ENCODE measurements at places on chromosomes 2 and 18.
A peak's percentile ranks its signal among the peaks of the same experiment; 100 is the strongest.

- no peak for DNase-seq
These were observed 1250.7 kb upstream of the FAM98A start for GRCh38 chr2:34849827-34850226.

DNA sequence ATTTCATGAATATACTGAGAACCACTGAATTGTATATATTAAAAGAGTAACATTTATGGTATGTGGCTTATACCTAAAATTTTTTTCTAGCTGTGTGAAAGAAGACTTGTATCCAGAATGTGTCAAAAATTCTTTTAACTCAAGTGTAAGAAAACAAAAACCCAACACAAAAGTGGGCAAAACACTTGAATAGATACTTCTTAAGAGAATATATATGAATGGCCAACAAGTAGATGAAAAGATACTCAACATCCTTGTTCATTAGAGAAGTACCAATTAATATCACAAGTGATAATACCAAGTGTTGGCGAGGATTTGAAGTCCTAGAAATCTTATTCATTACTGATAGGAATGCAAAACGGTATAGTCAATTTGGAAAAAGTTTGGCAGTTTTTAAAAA, 107.2 kb upstream of the MYO3B start:
- no peak for DNase-seq

DNA sequence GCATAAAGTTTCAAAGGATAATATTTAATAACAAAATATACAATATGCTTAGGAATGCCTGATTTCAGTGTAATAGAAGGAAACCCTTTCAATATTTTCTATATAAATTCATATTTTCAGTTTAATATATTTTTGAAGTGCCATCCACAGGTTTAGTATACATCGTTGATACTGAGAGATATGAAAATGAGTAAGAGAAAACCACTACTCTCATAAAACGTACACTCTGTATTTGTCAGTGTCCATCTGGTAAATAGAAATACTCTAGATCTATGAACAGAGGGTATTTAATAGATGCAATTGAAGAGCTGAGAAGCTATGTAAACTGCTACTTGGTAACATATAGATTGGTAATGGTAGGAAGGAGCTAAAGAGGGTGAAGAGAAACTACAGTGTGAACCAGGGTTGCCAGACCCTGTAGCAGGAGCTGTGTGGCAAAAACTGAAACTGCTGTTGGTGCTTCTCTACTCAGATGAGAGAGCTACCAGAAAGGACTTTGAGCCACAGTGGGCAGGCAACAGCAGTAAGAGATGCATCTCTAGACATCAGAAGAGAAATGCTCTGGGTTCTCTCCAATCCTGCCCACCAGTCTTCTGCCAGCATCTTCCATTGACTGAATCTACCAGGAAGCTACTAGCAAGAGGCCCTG, 187.4 kb downstream of the CCDC102B start:
- no peak for DNase-seq

- no peak for DNase-seq
These were observed 101.5 kb downstream of the SGPP2 start for GRCh38 chr2:222525811-222526210.

- no peak for DNase-seq
These were observed 578.6 kb upstream of the RAB6C start for GRCh38 chr2:129400826-129401225.

DNA sequence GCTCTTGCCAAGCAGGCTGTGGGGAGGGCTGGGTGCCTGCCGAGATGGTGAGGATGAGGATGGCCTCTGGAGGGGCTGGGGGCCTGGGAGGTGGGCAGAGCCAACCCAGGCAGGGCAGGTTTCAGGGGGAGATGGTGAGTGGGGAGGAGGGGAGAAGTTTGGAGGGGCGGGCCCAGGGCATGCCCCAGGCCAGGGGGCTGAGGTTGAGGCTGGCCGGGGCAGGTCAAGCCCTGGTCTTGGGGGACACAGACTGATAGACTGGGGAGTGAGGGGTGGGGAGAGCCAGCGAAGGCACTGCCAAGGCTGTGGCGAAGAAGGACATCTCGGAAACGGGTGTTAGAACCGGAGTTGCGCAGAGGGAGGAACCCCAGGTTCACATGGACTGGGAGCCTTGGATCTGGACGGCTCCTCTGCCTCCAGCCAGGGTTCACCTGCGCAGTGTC, 12.6 kb downstream of the CAPN10 start:
- DNase-seq = no peak

DNA sequence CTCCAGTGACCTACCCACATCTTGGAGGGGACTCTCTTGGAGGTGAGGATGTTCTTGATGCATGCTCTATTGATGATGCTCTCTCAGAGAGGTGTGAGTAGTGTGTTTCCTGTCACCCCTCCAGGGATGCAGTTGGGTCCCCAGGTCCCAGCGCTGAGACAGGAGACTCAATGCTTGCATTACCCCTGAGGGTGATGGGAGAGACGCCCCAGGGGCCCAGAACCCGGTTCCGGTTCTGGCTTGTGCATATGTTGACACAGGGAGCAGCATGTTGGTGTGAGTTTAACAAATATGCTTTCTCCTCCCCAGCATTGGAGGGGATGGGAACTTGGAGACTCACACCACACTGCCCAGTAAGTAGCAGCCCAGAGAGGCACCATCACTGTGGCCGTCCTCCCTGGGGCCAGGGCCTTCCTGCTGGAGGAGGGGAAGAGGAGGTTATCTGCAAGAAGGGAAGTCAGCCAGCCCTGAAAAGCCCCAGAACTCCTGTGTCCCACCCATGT, 124.5 kb downstream of the PLB1 start:
- no peak for DNase-seq

DNA sequence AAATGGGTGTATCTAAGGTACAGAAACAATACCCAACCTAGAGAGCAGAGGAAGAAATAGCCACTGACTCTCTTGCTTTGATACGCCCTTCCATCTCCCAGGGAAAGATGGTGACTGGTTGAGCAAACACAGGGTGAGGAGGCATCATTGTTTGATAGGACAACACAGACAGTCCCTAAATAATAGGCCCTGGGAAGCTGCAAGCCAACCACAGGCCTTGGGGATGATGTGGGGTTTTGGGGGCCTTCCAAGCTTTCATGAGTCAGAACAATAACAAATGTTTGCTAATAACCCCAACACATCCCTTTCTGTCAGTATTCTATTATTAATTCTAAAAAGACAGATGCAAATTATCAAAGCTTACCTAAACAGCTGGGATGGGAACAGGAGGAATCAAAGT, 9.8 kb downstream of the LGALSL start:
- DNase-seq = no peak

GRCh38 chr2:27737676-27738348, 33.7 kb upstream of the MRPL33 start:
- no peak for DNase-seq

DNA sequence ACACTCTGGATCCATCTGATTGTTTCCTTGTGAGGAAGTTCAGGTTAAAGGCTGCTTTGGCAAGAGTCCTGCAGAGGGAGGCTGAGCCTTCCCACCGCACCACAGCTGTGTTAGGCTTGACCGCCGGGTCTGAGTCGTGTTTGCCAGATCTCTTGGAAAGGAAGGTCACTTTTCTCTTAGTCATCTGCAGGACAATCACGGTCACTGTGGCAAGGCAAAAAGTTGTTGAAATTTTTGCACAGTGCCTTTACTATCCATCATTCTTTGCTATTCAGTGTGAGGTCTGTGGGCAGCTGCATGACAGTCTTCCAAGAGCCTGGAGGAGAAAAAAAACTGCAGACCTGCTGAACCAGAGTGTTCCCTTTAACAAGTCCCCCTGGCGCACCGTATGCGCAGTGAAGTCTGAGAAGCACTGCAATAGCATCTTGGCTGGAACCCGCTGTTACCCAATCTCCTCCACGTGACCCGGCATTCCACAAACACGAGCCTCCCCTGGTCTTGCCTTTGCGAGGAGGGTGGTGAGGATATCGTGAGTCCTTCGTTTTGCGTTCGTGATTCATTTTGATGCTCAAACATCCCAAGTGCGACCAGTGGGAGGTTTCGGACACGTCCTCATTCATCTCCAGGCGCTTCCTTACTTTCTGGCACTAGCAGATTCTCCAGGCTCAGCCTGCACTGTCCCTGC, 23.0 kb downstream of the BIN1 start:
- peak; percentile 64 for DNase-seq
